ENCODE measurements at places on chromosomes 11 and 22. TPM values are rescaled to one million over a fixed set of nuclear protein-coding genes. Genes with fewer than 3 reads are reported as not detected.

CABP7 gene
- not detected for total RNA-seq

CLDN5 gene
- 11.1 TPM for total RNA-seq

LRRC74B gene
- 0.11 TPM for total RNA-seq

GGTLC2 gene
- total RNA-seq = not detected

NPAS4 gene
- not detected for total RNA-seq

RAB30 gene
- 9.6 TPM for total RNA-seq

VPREB3 gene
- total RNA-seq = not detected

DNA sequence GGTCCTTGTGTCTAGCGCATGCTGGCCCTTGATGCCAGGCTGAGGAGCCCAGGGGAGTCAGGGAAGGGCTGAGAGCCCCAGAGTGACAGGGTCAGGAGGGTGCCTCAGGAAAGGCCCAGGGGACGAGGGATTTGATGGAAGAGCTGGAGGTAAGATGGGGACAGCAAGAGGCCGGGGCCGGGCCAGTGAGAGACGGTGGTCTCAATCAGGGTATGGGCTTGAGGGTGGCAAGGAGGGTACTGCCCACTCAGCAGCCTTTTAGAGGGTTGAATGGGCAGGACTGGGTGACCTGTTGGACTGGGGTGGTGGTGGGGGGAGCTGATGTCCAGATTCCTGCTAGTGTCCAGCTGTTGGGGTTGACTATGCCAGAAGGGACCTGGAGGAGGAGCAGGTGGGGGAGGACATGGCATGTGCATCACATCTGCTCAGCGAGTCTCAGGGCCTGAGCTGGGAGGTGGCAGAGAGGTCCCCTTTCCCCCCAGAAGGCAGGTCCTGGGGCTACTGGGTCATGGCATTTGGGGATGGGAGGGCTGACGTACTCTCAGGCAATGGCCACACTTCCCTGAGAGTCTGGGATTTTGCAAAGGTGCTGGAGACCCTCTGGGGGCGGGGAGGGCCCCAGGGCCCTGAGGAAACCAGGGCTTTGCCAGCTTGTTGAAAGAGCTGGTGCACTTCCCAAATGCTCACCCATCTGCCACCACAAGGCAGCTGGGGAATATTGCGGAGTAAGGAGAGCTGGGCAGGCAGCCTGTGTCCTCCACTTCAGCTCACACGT, 18.4 kb downstream of the MYO7A start:
- no peak for DNase-seq

DNA sequence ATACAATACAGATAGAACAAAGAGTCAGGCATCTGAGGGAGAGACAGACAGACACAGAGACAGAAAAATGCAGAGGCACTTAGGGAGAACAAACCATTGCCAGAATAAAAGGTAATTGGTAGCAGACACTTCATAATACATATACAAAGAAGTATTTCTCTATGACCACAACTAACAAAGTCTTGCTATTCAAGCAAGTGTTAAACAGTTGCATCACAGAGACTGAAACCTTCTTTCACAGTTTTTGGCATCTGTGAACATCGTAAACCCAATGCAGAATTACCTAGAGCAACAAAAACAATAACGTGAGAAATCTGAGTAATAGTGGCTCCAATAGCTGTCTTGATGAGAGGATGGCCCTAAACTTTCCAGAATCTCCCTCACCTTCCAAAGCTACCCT, 116.4 kb downstream of the BLID start:
- no peak for DNase-seq

- no peak for DNase-seq
Observed at GRCh38 chr11:15863411-15863810, 492.9 kb downstream of the SOX6 start.

DNA sequence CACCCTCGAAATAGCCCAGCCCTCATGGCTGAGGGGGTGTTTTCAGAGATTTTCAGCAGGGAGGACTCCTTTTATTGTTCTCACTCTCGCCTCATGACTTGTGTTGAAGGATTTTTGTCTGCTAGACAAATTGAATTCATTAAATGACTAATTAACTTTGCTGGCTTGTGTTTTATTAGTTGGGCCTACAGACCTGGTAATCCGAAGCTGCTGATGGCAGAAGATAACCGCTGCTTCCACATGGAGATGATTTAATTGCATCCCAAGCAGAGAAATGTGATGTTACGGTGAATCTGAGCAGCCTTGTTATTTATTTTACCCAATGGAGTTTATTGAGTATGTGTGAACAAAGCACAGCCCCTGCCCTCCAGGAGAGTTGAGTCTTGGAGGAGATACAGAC, 40.5 kb upstream of the CDON start:
- DNase-seq = no peak

- DNase-seq = peak; percentile 86
Observed at GRCh38 chr11:110587972-110588371, 124.3 kb downstream of the ARHGAP20 start.

- DNase-seq = no peak
Observed at GRCh38 chr11:96026310-96026709, 102.4 kb upstream of the MTMR2 start.

DNA sequence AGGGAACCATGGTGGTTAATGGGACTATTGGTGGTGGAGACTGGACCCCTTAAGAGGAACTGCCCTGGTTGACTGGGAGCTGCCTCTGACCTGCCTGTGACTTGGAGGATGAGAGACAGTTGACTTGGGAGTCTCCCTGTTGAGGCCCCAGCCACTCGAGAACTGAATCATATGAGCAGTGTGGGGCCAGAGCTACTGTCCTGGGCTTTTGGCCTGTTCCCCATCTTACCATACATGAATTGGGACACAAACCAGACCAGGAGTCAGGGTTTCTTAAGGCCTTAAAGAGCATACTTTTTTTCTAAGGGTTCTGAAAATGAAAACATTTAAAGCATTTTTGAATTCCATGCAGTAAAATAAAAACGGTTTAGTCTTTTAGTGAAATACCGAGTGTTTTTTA, 92.8 kb downstream of the TEAD1 start:
- DNase-seq = peak; percentile 36

GRCh38 chr11:19426011-19426755, 185.4 kb upstream of the E2F8 start:
- no peak for DNase-seq

GRCh38 chr11:67633758-67634365, 4.1 kb upstream of the NUDT8 start:
- no peak for DNase-seq

GRCh38 chr11:57568330-57568766, 876 bp upstream of the UBE2L6 start:
- peak; percentile 79 for DNase-seq

DNA sequence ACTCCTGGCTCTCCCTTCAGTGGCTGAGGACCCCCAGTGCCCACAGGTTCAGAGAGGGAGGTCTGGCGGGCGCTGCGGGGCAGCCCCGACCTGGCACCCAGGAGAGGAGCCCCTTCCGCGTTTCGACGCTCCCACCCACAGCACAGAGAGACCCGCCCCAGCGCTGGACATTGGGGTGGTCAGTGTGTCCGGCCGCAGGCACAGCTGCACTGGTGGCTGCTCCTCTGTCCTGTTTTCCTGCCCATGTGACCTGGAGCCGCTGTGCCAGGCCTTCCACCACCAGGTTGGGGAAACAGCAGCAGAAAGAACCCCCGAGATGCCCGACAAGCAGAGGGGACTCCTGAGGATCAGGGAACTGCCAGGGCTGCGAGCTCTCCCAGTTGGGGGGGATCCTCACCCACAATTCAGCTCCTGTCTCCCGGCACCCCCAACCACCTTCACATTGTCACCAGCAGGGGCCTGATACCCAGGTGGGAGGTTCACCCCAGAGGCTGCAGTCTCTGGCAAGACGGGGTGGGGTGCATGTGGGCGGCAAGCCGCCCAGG, 13.6 kb downstream of the KRTAP5-5 start:
- no peak for DNase-seq

DNA sequence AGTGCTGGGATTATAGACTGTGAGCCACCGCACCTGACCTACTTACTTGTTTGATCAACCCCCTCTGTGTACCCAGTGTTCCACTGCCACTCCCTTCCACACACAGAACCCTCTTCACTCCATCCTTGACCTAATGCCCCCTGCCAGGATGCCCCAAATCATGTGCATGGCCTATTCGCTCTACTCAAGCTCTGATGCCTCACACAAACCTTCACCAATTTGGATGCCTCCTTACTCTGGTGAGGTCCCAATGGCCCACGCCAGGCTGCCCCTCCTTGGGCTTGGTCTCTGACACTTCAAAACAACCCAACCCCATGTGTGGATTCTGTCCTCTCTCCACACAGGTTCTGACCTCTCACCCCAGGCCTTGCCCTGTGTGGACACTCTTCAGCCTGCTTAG, 9.4 kb upstream of the PSMC3 start:
- no peak for DNase-seq

DNA sequence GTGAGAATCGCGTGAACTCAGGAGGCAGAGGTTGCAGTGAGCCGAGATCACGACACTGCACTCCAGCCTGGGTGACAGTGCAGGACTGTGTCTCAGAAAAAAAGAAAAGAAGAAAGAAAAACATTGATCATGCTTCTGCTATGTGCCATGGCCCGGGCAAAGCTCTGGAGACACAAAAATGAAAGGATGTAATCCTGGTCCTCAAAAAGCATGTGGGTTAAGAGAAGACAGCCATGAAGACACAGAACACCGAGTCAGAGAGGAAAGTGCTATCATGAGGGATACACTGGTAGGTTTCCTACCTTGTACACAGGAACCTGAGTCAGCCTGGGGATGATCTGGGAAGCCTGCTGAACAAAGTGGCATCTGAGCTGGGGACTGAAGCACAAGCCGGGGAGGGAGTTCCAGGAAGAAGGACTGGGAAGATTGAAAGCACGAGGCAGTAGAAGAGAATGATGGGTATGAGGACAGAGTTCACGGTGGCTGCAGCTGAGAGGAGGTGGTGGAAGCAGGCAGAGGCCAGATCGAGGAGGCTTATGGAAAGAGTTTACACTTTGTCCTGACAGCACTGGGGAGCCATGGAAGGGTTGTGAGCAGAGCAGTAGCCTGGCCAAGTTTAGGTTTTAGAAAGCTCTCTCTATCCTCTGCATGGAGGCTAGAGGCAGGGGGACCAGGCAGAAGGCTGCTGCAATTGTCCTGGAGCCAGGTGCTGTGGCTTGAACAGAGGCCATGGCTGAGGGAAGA, 9.9 kb upstream of the MAFF start:
- no peak for DNase-seq

- no peak for DNase-seq
Observed at GRCh38 chr11:124719534-124719933, 20.2 kb upstream of the NRGN start.

DNA sequence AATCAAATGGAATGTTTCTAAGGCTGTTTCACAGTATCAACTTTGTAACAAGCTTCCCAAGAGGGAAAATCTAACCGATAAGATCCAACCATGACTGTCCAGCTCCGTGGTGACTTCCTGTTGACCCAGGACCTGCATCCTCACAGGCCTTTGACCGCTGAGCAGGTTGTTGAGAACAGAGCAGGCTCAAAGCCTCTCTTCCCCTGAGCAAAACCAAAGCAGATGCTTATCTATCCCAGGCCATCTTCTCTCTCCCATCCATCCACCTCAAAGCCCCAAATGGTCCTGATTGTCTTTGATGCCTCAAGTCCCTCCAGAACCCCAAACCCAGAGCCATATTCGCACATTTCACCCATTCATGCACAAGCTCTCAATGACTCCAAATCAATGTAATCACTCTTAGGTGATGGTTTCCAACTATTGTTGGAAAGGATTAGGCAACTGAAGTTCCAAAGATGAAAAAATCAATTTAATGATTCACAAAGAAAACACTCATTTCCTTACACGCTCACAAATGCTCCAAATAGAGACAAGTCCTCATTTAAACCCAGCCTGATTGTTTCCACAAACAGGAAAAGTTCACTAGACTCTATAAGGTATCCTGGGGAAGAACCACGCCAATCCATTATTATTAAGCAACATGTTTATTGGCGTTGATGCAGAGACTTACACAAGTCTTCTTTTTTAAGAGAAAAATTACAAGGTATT, 48.7 kb downstream of the C11orf58 start:
- peak; percentile 6 for DNase-seq

DNA sequence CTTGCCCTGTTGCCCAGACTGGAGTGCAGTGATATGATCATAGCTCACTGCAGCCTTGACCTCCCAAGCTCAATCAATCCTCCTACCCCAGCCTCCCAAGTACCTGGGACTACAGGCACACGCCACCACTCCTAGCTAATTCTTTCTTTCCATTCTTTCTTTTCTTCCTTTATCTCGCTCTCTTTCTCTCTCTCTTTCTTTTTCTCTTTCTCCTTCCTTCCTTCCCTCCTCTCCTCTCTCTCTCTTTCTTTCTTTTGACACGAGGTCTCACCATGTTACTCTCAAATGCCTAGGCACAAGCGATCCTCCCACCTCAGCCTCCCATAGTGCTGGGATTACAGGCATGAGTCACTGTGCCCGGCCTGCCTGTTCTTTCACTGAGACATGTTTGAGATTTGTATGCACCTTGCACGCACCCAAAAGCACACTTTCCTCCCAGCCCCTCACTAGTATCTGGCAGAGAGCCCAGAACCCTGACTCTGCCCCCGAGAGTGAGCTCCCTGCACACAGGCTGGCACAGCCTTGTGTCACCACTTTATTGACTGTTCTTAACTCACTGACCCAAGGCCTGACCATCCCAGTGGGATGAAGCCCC, 56.8 kb downstream of the CD6 start:
- peak; percentile 2 for DNase-seq

DNA sequence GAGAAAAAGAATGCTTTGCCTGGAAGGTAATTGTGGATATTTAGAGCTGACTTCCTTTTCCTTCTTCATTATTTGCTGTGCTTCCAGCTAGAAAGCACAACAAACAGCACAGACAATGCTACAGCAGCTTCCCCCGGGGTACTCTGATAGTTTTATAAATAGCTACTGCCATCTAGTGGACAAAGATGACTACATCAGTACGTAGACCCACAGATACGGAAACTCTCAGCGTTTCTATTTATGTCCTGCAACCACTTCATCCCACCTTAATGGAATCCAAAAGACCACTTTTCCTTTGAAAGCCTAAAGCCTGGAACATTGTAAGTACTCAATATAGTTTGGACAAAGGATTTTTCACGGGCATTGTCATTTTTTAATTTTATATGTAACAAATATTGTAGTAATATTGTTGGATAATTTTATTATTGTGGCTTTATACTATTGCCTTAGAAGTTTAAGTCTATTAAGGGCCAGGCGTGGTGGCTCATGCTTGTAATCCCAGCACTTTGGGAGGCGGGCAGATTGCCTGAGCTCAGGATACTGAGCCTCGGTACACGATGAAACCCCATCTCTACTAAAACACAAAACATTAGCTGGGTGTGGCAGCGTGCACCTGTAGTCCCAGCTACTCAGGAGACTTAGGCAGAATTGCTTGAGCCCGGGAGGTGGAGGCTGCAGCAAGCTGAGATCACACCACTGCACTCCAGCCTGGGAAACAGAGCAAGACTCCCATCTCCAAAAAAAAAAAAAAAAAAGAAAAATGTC, 7.5 kb downstream of the HSPA8 start:
- DNase-seq = peak; percentile 72

- peak; percentile 84 for DNase-seq
Observed at GRCh38 chr11:33452836-33453624, 195.8 kb downstream of the HIPK3 start.

GRCh38 chr22:17121233-17122195, at the start of gene TMEM121B:
TSS of gene TMEM121B (minus strand) at chr22:17121360. CDS start at chr22:17121127, 233 bp downstream.
- DNase-seq = peak; percentile 60

DNA sequence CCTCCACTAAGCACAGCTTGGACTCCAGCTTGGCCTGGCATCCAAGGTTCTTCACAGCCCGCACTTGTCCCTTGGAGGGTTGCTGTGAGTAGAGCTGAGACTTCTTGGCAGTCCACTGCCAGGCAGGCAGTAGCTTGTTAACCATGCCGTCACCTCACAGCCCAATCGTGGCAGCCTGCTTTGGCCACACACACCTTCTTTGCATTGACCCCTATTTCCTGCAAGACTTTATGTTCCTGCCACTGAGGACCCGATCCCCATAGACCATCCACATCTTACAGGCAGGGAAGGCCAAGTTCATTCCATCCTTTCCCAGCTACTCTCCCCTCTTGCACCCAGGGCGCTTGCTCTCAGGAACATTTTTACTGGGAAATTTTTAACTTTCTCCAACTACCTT, 2.5 kb upstream of the PYGM start:
- DNase-seq = no peak
